ENCODE measurements at places on chromosomes 12 and 14.

GRCh38 chr12:47818467-47819137, 1.1 kb downstream of the HDAC7 start:
- peak; percentile 52 for DNase-seq

DNA sequence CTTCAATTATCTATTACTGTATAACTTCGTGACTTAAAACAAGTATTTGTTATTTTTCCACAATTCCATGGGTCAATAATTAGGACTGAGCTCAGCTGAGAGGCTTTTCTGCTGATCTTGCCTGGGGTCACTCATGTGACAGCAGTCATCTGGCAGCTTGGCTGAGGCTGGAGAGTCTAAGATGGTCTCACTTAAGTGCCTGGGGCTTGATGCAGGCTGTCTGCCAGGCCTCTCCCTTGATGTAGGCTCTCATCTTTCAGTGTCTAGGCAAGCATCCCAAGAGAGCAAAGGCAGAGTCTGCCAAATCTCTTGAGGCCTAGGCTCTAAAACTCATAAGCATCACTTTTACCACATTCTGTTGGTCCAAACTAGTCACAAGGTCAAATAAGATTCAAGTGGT, 93.2 kb downstream of the NKX2-1 start:
- no peak for DNase-seq

GRCh38 chr14:59303216-59303615, 114.7 kb downstream of the DAAM1 start:
- no peak for DNase-seq

DNA sequence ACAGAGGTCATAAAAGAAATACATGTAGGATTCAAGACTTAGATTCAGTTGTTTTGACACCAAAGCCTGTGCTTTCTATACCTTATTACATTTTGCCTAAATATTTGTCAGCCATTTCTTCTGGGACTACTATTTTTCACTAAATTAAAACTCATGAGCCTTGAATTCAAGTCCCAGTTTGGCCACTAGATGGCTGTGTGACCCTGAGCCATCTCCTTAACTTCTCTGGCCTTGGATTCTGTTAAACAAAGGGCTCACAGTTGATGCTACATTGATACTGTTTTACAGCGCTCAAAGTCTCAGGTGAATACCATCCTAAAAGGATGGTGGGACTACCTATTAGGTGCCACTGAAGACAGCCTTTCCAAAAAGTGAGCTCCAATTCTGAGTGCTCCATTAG, 39.6 kb upstream of the CCDC198 start:
- DNase-seq = no peak

DNA sequence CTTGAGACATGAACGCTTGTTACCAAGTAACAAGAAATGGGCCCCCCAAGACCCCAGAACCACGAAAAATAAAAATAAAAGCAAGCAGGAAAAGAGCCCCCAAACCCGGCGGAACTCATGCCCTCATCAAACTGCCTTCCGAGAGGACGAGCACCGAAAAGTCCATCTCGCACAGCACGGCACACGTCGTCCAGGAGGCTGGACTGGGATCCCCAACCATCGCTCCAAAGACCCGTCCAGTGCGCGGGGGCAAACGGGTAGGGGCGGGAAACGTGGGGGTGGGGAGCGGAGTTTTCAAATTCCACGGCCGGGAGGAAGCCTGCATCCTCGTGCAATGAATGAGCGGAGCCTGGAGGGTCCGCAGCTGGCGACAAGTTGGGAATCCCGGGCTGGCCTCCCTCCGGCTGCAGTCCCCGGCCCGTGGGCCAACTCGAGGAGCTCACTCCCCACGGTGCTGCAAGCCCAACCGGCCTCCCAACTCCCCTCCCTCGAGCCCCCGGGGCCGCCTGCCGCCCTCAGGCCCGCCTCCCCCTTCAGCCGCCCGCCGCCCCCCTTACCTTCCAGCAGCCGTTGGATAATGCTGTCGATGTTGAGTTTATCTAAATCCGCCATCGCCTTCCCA, 484 bp downstream of the PPP1CC start:
- DNase-seq = no peak

DNA sequence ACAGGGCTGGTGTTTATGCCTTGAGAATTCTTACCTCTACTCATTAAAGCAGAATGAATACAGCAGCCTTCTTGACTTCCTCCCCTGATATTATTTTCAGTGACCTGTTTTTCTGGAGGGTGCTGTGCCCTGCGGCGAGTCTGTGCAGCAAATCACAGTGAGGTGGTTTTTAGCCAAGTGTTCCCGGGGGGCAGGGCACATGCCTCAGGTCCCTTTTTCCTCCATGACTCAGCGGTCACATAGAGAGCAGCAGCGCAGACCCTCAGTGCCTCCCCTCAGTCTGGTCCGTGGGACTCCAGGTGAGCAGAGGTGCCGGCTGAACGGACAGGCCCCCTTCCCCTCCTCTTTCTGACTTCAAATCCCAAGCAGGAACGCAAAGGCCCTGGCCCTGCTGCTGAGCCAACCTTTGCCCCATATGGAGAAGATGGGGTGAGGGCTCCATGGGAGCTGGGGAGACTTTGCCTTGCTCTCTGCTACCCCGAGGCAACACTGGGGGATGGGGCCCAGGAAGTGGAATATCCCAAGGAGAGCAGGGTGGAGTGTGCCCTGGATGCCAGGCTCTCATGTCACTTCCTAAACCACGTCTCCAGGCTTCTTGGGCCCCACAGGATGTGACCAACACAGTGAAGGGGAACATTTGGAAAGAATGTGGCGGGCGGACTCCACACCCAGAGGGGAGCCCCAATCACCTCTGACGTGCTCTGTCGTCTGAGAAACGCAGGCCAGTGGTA, 90.0 kb downstream of the DHRS2 start:
- no peak for DNase-seq

DNA sequence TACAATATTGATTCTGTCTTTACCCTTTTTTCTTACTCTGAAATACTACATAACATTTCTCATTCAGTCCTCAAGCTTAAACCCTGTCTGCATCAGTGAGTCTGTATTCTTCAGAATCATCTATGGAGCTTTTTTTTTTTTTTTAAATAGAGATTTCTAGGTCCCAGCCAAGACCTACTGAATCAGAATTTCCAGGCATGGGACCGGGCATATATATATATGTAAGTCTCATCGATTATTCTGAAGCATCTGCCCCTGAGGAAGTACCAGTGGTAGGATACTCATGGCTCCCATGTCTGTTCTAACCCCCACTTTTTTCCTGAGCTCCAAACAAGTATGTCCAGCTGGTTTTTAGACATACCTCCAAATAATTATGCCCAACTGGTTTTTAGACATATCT, 6.1 kb downstream of the DDX47 start:
- DNase-seq = no peak

- no peak for DNase-seq
Measured at GRCh38 chr12:92486443-92487137, 216.2 kb upstream of the PLEKHG7 start.

Measured in mesothelial cell of epicardium (in vitro differentiated cells).